Kidney glomerular epithelial cell (primary cell): ENCODE measurements at places on chromosomes 7 and 10.

DNA sequence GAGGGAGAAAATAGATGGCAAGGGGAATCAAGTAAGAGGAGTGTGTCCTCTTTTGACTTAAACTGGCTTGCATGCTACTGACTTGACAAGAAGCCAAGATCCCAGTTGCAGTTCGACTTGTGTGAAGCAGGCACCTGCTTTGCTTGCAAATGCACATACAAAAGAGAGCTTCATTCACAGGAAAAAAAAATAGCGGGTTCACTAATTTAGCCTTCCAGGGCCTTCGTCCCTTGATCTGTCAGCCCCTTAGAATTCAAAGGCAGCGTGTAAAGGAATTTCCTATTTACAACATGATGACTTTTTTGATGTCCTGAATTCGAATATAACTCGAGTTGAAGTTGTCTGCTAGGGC is 192.1 kb downstream of the CELF2 start:
- DNase-seq = no peak

GRCh38 chr7:97018126-97018601 is 6.5 kb downstream of the DLX5 start:
- DNase-seq = no peak

- DNase-seq = no peak
These were observed 101.1 kb downstream of the MAGI2 start for GRCh38 chr7:79352323-79352722.

DNA sequence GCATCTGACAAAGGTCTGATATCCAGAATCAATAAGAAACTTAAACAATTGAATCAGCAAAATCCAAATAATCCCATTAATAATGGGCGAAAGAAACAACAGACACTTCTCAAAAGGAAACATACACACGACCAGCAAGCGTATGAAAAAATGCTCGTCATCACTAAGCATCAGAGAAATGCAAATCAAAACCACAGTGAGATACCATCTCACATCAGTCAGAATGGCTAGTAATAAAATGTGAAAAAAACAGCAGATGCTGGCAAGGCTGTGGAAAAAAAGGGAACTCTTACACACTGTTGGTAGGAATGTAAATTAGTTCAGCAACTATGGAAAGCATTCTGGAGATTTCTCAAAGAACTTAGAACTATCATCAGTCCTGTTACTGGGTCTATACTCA is 496.7 kb downstream of the SH2D4B start:
- DNase-seq = no peak

- no peak for DNase-seq
These were observed 35.8 kb upstream of the DIP2C start for GRCh38 chr10:725302-725701.
